ENCODE measurements at places on chromosomes 3 and 15.

GRCh38 chr3:8506571-8507061 is 5.0 kb downstream of the LMCD1 start:
- DNase-seq, result no peak

- no peak for DNase-seq
These were observed 34.4 kb downstream of the TARS3 start for GRCh38 chr15:101689901-101690300.

DNA sequence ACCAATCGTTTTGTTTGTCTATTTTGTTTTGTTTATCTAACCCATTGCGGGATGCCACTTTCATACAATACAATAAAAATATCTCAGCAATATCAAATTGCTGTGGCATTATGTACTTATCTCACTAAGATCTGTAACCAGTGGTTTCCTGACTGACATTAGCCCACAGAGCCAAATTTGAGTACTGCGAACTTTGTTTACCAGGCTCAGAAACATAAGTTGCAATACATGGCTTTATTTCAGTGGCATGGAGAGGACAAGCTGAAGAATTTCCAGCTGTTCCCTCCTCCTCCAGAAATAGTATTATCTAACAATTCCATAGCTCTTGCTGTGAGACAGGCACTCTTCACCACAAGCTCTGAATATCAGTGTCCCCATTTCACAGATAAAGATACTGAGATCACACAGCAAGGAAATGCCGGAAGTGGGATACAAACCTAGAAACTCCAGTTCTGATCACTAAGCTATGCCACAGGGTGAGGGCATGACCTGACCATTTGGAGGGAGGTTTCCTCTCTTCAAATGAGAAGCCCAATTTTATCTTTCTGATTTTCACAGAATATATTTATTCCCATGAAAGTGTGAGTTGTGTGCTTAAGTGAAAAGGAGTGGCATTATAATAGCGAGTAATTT is 469.9 kb upstream of the CBLB start:
- no peak for DNase-seq

DNA sequence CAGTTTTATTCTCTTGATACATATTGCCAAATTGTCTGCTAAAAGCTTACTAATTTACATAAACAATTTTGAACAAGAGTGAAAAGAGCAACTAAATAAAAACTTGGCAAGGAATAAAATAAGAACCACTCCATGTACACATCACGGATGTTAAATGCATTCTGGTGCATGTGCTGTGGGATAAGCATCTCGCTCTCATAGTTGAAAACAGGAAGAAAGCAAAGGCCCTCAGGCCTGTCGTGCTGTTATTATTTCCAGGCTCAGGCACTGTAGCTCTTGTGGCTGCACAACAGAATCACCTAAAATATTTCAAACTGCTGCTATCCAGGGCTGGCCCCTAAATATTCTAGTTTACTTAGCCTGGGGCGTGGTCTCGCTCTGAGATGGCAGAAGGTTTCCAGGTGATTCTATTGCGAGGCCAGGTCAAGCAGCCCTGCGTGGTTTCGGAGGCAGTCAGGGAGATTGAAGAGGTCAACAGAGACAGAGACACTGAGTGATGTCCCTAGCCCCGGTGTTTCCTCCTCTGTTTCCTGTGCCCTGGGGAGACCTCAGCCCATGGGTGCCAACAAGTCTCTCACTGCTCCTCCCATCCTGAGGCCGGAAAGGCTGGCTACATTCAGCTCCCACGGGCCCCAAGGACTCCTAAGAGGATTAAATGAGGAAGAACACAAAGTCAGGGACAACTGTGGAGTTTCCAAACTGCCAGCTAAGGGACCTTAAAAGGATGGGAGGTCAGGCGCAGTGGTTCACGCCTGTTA is 18.2 kb upstream of the PDIA5 start:
- DNase-seq, result no peak

DNA sequence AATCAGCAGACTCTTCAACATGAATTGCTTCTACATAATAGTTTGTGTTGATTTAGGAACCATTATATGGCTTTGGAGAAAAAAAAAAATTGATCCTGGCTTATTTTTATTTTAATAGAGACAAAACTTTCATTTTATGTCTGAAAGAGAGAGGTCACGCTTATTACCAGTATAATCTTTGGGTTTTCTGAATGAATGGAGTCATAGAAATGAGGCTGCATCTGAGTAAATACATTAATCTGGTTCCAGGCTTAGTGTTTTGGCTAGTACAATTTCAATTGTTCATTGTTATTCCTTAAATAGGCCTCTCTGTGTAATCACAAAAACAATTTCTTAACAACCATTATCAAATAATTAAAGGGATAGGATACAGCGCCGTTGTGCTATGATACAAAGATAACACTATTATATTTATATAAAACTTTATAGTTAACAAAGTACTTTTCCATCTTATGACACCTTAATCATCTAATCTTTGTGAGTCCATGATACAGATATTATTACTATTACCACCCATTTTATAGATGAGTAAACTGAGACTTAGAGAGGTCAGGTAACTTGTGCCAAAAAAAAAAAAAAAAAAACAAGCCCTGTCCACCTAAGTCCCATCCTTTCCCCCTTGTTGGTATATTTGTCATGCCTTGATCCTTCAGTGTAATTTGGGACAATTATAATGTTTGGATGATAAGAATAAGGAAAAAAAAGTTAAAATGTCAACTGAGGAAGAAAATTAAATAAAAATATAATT is 41.8 kb upstream of the GOLM2 start:
- no peak for DNase-seq

DNA sequence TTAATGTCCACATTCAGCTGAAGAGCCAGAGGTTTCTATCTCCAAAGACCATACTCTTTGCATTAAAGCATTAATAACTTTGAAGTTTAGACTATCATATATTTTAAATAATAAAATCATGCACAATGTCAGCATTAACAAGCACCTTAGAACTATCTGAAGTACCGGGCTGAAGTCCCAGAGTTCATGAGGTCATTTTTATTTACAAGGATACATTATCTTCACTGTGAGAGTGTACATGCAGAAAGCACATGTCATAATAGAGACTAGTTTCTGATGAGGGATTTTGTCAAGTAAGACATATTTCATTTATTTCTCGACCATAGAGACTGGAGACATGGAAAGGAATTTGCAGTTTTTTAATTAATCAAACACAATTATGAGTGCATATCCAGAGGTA is 52.4 kb upstream of the SI start:
- DNase-seq, result no peak

- DNase-seq, result no peak
These were observed 311.5 kb downstream of the MFSD1 start for GRCh38 chr3:159113221-159113875.

DNA sequence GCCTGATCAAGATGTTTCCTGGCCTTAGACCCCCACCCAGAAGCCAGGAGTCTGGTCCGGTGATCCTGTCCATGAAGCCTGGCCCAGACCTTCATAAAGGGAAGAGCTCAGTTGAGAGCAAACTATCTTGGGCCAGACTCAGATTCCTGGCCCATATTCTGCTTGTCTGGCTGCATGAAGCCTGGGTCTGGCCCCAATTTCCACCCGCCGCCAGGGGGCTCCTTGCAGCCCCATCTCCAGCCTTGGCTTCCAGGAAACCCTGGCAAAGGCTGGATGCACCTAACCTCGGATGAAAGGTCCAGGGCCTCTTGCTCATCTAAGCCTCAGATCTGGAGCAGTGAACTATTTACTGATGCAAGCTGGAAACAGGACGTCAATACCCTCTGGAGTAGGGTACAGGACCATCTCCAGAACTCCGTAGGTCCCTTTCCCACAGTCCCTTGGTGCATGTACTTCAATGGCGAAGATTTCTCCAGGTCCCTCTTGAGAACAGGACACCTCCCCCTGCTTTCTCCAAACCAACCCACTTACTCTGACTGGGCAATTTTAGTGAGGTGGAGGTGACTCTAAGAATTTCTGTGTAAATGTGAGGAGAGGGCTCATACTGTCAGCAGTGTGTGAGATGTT is 5.6 kb downstream of the FOXL2 start:
- no peak for DNase-seq
